ENCODE measurements at places on chromosomes 3 and 15.

- H3K4me3 ChIP-seq, result no peak overlapping the region
- H3K36me3 ChIP-seq, result no peaks in the 10 kb centered on the region
- no peaks in the 10 kb centered on the region for H3K4me1 ChIP-seq
- peak; percentile 76 for DNase-seq
- H3K27ac ChIP-seq, result no peak overlapping the region
- no peaks in the 10 kb centered on the region for H3K27me3 ChIP-seq
These were observed 147.3 kb upstream of the UBE2E2 start for GRCh38 chr3:23055733-23056376.

- peaks cover 35% of the 10 kb centered on the region for H3K27me3 ChIP-seq
These were observed 45.9 kb downstream of the DAPK2 start for GRCh38 chr15:64000183-64000951.

DNA sequence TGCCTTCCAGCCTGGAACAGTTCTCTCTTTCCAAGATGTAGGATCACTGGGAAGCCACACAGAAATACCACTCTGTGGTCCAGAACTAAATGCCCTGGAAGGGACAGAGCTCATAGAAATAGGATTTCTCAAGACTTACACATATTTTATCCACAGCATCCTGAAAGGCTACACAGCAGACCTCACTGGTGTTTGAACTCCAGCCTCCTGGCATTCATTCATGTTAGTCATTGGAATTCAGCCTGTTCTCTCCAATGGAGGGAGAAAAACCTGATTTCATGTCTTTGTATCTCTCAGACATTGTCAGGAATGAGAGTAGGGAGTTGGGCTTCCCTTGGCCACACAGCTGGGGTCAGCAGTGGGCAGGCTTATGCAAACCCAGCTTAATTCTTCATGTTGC lies 121.1 kb upstream of the PPP2R3A start:
- DNase-seq, result no peak
- no peaks in the 10 kb centered on the region for H3K27me3 ChIP-seq
- H3K27ac ChIP-seq, result no peak overlapping the region
- no peak overlapping the region for H3K4me3 ChIP-seq

DNA sequence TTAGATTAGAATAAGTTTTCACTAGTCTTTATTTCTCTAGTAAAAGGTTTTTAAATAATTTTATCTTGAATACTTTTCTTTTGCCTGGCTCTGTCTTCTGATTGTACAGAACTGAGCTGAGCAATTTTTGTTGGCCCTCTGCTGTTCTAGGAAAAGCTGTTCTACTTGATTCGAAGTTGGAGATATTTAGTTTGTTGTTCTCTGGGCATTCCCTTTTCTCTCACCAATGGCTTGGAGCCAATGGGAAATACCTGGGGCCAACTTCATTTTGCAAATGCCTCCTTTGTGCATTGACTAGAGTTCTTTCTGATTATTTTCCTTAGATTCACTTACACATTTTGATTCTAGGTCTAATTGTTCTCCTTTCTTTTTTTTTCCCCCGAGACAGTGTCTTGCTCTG lies 16.5 kb downstream of the ABHD5 start:
- peaks cover 24% of the 10 kb centered on the region for H3K36me3 ChIP-seq
- DNase-seq, result peak; percentile 27
- H3K4me1 ChIP-seq, result peaks cover 11% of the 10 kb centered on the region
- no peak overlapping the region for H3K4me3 ChIP-seq
- H3K27ac ChIP-seq, result peak overlapping the region; percentile 79
- no peaks in the 10 kb centered on the region for H3K27me3 ChIP-seq

- H3K27ac ChIP-seq, result no peak overlapping the region
- H3K27me3 ChIP-seq, result no peaks in the 10 kb centered on the region
- no peaks in the 10 kb centered on the region for H3K4me1 ChIP-seq
- no peak for DNase-seq
- H3K4me3 ChIP-seq, result no peak overlapping the region
These were observed 34.4 kb downstream of the UBR1 start for GRCh38 chr15:43071451-43071850.

DNA sequence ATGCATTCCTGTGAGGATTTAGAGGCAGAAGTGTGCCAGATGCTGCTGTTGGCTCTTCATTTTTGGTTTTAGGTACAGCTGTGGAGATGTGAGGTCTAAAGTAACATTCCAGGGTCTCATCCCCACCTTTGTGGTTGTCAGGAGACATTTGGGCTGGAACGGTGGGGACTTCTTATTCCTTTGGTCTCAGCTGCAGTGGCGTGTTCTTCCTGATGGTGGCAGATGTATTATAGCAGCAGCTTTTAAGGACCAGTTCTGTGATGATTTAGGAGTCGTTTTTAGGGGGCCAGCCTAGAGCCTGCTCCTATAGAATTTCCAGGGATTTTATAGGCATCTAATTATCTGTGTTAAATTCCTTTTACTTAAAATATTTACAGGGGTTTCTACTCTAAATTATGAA lies 221.0 kb upstream of the EOMES start:
- H3K27me3 ChIP-seq, result no peaks in the 10 kb centered on the region
- no peak for DNase-seq
- H3K4me1 ChIP-seq, result no peaks in the 10 kb centered on the region

GRCh38 chr3:53749448-53749847 lies 96.8 kb downstream of the CHDH start:
- H3K4me1 ChIP-seq, result no peaks in the 10 kb centered on the region
- DNase-seq, result no peak
- no peak overlapping the region for H3K27ac ChIP-seq
- H3K27me3 ChIP-seq, result no peaks in the 10 kb centered on the region

DNA sequence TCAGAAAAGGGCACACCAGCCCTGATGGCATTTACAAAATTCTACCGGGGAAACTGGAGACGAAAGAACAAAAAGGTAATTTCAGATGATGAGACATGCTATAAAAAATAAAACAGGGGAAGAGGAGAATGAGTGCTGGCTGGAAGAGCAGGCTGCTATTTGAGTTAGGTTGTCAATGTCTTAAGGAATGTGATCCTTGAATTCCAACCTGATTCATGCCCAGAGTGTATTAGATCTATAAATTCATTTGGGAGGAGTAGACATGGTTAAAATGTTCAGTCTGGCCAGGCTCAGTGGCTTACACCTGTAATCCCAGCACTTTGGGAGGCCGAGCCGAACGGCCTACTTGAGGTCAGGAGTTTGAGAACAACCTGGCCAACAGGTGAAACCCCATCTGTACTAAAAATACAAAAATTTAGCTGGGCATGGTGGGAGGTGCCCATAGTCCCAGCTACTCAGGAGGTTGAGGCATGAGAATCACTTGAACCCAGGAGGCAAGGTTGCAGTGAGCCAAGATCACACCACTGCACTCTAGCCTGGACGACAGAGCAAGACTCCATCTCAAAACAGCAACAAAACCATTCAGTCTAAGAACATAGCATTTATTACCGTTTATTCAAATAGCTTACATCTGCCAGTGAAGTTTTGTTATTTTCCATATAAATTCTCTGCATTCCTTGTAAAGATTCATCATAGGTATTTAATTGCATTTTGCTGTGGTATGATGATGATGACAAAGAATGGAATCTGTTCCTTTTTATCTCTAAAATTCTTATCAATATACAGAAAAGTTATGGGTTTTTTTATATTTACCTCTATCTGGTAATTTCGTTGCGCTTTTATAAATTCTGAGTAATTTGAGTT lies 126.7 kb upstream of the NR2E3 start:
- DNase-seq, result peak; percentile 57
- peaks cover 13% of the 10 kb centered on the region for H3K4me1 ChIP-seq
- no peaks in the 10 kb centered on the region for H3K36me3 ChIP-seq
- no peak overlapping the region for H3K4me3 ChIP-seq

DNA sequence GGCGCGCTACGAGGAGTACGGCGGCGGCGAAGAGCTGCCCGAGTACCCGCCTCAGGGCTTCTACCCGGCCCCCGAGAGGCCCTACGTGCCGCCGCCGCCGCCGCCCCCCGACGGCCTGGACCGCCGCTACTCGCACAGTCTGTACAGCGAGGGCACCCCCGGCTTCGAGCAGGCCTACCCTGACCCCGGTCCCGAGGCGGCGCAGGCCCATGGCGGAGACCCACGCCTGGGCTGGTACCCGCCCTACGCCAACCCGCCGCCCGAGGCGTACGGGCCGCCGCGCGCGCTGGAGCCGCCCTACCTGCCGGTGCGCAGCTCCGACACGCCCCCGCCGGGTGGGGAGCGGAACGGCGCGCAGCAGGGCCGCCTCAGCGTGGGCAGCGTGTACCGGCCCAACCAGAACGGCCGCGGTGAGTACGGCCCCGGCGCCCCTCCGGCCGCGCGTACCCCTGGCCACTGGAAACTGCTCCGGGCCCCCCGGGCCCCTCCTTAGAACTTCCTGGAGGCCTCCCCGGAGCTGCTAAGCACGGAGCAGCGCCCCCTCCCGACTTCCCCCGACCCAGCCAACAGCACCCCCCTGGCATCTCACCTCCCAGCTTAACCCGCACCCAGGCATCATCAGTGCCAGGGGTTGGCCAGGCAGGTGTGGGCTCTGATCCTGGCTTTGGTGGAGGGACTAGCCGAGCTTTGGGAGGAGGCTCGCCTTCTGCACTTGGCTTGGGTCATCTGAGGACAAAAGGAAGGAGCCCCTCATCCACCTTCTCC lies 1.4 kb downstream of the LOXL1 start:
- H3K4me3 ChIP-seq, result peak overlapping the region; percentile 73
- DNase-seq, result peak; percentile 51
- no peaks in the 10 kb centered on the region for H3K27me3 ChIP-seq
- H3K27ac ChIP-seq, result peak overlapping the region; percentile 93

GRCh38 chr3:123605789-123606234 lies 21.0 kb upstream of the HACD2 start:
- DNase-seq, result no peak
- H3K36me3 ChIP-seq, result peaks cover 5% of the 10 kb centered on the region
- H3K4me3 ChIP-seq, result no peak overlapping the region
- peaks cover 22% of the 10 kb centered on the region for H3K4me1 ChIP-seq

GRCh38 chr3:12751571-12751970 lies 7.5 kb downstream of the TMEM40 start:
- H3K36me3 ChIP-seq, result no peaks in the 10 kb centered on the region
- H3K27me3 ChIP-seq, result peaks cover 2% of the 10 kb centered on the region
- H3K4me1 ChIP-seq, result peaks cover 9% of the 10 kb centered on the region
- DNase-seq, result peak; percentile 31

DNA sequence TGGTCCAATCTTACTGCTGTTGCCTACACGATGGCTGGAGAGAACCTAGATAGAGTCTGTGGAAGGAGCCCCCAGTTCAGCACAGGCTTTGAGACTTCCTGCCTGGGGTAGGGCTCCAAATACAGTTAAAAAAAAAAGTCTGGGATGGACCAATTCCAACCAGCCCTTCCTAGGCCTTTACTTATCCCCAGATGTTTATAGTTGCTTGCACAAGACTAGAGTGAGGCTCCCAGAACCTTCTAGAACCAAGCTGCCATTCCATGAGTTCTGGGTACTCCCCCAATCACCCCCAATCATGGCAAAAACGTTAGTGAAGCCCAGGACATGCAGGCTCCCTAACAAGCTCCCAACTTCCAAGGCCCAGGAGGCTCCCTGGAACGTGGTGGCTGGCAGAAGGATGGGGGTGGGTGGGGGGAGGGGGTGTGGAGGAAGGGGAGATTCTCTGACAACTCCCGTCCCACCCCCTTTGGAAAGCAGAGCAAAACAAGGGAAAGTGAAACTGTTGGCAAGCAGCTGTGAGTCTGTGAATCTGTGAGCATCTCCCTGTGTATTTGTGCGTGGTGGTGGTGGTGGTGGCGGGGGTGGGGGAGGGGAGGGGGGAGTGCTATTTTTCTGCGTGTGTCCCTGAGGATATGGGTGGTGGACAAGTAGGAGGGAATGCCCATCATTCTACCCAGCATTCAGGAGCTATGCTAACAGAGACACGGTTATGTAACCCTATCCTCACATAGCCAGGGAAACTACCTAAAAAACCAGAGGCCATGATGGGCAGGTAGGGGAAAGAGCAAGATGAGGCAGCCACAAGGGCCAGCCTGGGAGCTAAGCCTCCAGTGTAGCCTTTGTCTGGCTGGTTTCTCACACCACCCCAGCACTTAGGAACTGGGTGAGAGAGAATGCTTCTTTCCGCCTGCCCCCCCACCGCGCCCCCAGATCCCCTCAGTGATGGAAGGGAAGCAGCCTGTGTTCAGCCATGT lies 2.0 kb downstream of the MST1R start:
- H3K27me3 ChIP-seq, result no peaks in the 10 kb centered on the region
- H3K4me1 ChIP-seq, result peaks cover 14% of the 10 kb centered on the region
- H3K4me3 ChIP-seq, result no peak overlapping the region
- H3K27ac ChIP-seq, result no peak overlapping the region
- peak; percentile 23 for DNase-seq

- H3K4me1 ChIP-seq, result peaks cover 21% of the 10 kb centered on the region
- no peaks in the 10 kb centered on the region for H3K27me3 ChIP-seq
- no peak overlapping the region for H3K4me3 ChIP-seq
- peak; percentile 34 for DNase-seq
- no peaks in the 10 kb centered on the region for H3K36me3 ChIP-seq
These were observed 107.0 kb upstream of the RPL32 start for GRCh38 chr3:12948371-12948770.
